ENCODE measurements at places on chromosomes 2 and 18.

DNA sequence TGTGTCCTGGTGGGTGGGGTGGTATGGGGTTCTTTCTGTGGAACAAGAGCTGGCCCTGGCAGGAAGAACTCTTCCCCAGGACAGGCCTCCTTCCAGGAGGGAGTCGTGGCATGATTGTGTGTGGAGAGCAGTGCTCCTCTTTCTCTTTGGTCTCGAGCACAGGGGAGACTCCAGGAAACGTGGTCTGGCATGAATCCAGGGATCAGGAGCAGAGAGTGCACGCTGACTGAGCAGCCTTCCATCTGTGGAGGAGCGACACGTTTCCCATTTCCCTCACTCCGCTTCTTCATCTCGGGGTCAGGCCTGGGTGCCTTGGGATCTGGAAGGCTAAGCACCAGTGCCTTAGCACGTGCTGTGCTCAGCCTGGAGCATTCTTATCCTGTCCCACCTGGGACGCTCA, 132.0 kb upstream of the HDAC4 start:
- no peak for DNase-seq

- no peak for DNase-seq
These were observed 212.9 kb downstream of the CYP26B1 start for GRCh38 chr2:71934595-71935261.

DNA sequence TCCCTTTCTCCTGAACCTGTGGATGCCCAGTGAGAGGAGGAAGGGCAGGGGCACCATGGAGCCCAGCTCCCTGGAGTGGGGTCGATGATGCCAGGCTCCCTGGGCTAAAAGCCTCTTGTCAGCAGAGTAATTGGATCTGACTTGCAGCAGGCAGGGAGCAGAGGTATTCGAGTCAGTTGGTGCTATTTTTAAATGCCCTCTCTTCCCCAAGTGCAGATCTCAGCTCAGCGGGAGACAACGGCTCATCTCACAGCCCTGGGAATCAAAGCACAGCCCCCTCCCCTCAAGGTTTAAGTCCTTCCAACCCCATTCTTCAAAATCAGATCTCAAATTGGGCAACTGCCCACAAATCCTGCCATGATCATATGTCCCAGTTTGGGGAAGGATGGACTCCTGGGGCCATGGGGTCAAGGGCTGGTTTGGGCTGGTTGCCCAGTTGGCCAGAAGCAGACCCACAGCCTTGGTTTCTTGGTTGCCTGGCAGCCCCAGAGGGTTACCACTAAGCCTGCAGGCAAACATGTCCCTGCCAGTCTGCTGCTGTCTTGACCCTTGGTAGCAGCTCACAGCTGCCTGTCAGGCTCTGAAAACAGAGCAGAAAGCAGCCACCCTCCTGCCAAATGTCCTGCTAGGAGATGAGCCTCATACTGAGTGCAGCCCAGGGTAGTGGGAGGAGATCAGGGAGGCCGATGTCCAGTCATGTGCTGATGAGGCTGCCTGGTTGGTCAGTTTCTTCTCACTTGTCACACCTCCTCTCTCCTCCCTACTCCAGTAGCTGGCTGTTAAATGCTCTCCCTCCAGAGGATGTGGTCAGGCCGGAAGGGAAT, 244.9 kb downstream of the LOXHD1 start:
- DNase-seq, result peak; percentile 27

DNA sequence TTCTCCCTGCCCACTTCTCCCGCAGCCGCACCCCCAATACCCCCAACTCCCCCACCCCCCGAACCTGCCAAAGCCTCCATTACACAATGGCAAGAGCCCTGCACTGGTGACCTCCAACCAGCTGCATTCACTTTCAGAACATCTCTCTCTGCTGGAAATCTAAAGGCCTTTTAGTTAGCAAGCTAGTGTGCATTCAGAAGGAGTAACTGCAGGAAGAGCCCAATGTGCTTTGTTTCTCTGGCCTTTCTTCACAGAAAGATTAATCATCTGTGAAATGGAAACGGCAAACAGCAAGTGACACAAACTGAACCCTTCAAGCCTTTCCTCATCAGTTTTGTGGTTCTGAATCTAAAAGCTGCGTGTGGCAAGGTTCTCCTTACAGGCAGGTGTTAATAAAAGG, 124.2 kb downstream of the OLA1 start:
- DNase-seq, result no peak

- no peak for DNase-seq
These were observed 47.2 kb downstream of the ZAP70 start for GRCh38 chr2:97760480-97761049.

GRCh38 chr2:61179701-61180639, 18.0 kb downstream of the C2orf74 start:
- DNase-seq, result no peak

All from NCI-H2171 (cell line).